Iris pigment epithelial cell (primary cell): ENCODE measurements at places on chromosomes 2 and 18.
A peak's percentile ranks its signal among the peaks of the same experiment; 100 is the strongest.

GRCh38 chr18:13823707-13824395 is at the start of gene MC5R:
MC5R (plus strand) TSS chr18:13824149; CDS start chr18:13825766, 1,617 bp downstream.
- DNase-seq, result peak; percentile 36

- DNase-seq, result peak; percentile 25
Observed at GRCh38 chr18:33116376-33116775, 324.1 kb downstream of the CCDC178 start.

DNA sequence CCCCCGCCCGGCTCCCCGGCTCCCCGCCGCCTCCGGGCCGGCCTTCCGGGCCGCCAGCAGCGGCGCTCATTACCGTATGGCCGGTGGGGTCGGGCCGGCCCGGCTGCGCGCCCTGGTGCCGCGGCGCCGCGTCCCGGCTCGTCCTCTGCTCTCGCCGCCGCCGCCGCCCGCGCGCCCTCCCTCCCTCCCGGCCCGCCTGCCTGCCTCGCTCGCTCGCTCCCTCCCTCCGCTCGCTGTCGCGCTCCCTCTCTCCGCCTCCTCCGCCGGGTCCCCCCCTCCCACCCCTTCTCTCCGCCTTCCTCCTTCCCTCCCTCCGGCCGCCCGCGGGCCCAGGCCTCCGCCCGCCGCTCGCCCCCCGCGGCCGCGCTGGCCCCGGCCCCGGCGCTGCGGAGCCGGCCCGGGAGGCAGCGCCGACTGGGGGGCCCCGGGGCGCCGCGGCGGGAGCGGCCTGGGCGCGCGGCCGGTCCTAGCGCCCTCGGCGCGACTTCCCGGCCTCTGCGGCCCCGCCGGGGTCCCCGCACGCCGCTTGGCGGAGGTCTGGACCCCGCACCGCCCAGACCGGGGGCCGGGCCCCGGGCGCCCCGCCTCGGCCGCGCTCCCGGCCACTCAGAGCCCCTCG is at the start of gene DNMT3A:
DNMT3A (minus strand) TSS at position 173 of the 619 bp plus-strand sequence. CDS start 27,941 bp downstream, outside the sequence.
- DNase-seq, result peak; percentile 66

- no peak for DNase-seq
Observed at GRCh38 chr2:209763106-209763505, 8.5 kb upstream of the UNC80 start.

DNA sequence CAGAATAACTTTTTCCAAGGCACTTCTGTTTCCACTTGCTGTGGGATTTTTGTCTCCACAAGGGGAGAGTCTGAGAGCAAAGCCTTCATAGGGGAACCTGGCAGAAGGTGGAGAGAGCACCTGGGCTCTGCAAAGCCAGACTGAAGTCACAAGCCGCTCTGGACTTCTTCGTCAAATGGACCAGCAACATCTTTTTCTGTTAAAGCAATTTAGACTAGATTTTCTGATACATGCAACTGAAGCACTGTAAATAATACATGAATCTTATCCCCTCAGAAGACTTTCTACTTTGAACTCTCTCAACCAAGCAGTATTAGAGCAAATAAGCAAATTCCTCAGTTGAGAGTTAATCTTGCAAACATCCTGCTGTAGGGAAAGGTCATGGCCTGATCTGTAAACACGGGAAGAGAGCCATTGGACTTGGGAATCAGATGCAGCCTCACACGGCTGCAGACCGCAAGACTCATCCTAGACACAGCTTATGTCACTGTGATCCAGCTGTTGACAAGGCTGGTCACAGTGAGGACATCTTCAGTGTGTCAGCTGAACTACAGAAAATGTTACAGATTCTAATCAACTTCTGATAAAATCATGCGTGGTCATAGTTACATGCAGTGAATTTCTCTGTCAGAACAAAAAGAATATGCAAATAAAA is 3.2 kb downstream of the SH3YL1 start:
- DNase-seq, result no peak

DNA sequence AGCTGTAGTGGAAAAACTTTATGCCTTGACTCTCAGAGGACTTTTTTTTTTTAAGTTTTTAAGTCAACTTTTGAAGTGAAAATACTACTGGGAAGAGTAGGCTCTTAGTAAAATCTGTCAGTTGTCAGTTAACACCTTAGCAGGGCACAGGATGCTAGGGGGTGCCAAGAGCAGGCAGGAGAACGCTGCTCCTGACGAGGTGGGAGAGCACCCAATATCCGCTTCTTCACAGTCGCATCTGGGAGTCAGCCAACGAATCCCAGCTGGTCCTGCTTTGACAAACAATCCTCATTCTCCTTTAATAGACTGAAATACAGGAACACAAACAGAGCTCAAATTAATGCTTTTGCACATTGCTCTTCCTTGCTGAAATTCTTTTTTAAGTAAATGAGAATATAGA is 709.5 kb upstream of the ACVR2A start:
- DNase-seq, result no peak

GRCh38 chr18:2338601-2339000 is 232.7 kb downstream of the METTL4 start:
- no peak for DNase-seq

GRCh38 chr2:71884303-71885042 is 263.2 kb downstream of the CYP26B1 start:
- DNase-seq, result peak; percentile 89

GRCh38 chr2:233361297-233361696 is 7.0 kb downstream of the DGKD start:
- DNase-seq, result no peak

GRCh38 chr2:33369191-33369590 is 107.3 kb upstream of the RASGRP3 start:
- no peak for DNase-seq

DNA sequence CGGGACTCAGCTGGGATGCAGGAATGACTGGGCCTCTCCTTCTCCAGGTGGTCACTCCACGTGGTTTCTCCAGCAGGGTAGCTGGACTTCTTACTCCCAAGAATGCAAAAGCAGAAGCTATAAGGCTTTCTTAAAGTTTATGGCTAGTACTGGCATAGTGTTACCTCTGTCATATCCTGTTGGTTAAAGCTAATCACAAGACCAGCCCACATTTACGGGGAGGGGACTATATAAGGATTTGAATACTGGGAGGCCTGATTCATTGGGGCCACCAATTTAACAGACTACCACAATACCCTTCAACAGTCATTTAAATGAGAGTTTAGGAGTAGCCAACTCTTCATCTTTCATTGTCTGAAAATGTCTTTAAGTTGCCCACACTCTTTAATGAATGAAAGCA is 94.4 kb upstream of the TSPYL6 start:
- no peak for DNase-seq

DNA sequence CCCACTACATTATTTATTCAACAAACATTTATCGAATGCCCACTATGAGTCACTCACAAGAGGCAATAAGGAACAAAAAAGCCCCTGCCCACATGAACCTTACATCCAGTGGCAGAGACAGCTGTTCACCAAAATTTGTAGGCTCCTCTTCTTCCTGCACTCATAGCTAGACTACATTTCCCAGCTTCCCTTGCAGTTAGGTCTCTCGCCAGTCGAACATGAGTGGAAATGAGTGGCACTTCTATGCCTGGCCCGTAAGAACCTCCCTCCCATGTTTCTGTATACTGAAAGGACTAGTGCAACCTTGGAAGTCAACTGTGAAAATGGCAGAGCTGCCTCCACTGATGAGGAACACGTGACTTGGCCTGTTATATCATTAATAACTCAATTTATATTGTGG is 19.4 kb upstream of the NCOA1 start:
- DNase-seq, result no peak

- DNase-seq, result no peak
Observed at GRCh38 chr18:42756214-42756613, 359.3 kb downstream of the RIT2 start.

- peak; percentile 31 for DNase-seq
Observed at GRCh38 chr2:234556848-234557573, 60.1 kb upstream of the ARL4C start.

- no peak for DNase-seq
Observed at GRCh38 chr2:173290518-173290917, 64.2 kb upstream of the CDCA7 start.

- DNase-seq, result no peak
Observed at GRCh38 chr18:2102022-2102421, 469.3 kb downstream of the METTL4 start.

- DNase-seq, result no peak
Observed at GRCh38 chr2:234958746-234959395, 7.1 kb downstream of the SH3BP4 start.

GRCh38 chr18:9231852-9232486 is 95.4 kb downstream of the ANKRD12 start:
- no peak for DNase-seq

DNA sequence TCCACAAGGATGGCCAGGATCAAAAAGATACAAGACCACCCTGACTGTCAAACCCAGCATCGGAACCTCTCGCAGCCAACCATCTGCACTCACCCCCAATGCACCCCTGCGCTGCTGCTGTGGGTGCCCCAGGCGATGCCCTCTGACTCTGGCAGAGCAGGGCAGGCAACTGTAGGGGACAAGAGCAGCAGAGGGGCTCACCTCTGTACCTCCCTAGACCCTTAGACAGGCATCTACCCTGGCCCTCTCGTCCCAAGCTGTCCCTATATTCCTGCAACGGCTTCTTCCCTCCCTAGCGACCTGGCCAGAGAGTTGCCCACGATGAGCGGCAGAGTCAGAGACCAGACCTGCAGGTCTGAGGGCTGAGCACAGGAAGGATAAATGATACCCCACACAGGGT is 128.2 kb downstream of the HDAC4 start:
- DNase-seq, result no peak

DNA sequence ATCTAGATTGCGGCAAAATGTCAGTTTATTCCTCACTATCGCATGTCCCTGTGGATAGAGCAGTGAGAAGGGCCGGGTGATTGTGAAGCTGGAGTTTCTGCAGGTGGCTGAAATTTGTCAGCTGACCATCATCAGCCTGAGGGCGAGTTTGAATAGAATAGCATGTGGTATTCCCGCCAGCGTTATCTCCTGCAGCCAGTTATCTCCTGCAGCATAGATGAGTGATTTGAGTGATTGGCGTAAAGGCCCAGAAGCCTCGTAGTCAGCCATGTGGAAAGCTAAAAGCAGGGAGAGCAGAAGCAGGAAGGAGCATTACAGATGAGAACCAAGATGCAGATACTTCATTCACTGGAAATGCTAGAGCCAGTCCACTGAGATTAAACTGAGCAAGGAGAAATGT is 65.5 kb downstream of the CABLES1 start:
- no peak for DNase-seq

DNA sequence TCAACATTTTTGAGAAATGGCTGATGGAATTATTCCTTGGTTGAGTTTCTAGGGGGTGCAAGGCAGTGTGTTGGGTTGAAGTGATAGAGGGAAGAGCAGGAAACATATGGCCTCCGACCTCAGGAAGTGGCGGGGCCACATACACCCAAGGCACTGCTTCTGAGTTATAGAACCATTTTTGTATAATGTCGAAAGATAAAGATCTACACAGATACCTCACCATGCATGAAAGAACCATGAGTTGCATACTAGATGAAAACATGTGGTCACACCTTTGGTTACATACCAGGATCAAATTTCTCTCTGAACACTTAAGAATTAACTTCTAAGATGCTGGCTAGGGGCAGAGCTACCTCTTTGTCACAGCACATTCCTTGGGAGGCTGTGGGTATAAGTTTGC is 23.2 kb downstream of the LAMA3 start:
- DNase-seq, result no peak

DNA sequence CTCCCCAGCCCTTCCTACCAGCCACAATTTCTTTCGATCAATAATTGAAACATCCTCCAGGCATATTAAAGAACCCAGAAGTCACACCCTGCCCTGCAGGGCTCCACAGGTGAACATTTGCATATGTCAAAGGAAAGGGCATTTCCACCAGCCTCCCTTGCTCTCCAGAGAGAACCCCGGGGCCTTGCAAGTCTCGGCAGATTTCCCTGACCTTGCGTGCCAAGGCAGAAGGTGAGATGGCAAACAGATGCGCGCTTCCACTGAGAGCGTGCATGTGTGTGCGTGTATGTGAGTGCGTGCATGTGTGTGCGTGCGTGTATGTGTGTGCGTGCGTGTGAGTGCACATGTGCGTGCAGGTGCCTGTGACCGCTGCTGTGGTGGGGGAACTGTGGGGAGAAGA is 120.3 kb downstream of the INO80D start:
- no peak for DNase-seq

- no peak for DNase-seq
Observed at GRCh38 chr2:172461591-172462372, 34.4 kb downstream of the ITGA6 start.

DNA sequence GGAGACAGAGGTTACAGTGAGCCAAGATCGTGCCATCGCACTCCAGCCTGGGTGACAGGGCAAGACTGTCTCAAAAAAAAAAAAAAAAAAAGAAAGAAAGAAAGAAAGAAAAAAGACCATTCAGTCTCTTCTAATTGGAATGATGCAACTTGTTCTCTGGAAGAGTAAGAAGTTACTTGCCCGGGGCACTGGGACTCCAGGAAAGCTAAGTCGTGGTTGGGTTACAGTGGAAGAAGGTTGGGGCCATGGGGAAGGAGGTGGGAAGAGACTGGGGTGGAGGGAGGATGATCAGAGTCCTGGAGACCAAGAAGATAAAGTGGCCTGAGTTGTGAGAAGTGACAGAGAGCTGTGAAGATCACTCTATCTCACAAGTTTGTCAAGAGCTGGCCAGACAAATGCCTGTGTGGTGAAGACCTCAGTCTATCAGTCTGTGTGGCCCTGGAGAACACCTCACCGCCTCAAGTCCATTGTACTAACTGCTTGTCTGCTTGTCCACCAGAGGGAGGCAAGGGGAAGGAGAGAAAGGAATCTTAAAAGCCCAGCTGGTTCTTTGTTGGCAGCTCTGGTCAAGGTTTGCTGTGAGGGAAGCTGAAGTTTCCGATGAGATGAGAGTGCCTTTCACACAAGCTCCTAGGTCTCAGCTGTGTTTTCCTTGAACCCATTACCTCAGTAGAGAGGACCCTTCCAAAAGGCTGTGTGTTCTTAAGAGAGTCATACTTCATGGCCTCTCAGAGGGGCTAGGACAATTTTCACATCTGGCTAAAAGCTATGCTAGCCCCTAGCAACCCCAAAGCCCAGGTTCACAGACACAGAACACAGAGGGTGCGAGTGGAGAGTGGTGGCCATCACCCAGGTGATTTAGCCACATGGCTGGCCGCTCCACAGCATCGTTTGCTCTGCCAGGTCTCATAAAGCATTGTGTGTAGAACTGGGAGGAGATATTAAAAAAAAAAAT is 72.0 kb upstream of the TMEM178A start:
- DNase-seq, result peak; percentile 91

- DNase-seq, result peak; percentile 52
Observed at GRCh38 chr2:223591596-223591995, 10.6 kb downstream of the SCG2 start.

DNA sequence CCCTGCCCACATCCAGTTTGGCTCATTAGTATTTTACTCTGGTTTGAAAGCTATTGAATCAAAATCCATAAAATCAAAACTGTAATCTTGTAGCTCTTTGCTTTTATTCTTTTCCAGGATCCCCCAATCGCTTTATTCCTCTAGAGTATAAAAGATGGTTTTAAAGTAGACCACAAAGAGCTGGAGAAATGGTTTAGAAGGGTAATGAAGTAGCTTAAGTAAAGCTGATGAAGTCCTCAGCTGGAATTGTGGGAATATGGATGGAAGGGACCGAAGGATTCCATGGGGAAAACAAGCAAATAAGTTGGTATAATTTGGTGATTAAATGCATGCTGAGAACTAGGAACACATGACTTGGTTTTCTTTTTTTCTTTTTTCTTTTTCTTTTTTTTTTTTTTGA is 12.3 kb downstream of the ARHGAP28 start:
- DNase-seq, result no peak
